ENCODE measurements at places on chromosomes 4 and X. TPM values are rescaled to one million over a fixed set of nuclear protein-coding genes. Genes with fewer than 3 reads are reported as not detected.

- no peaks in the 10 kb centered on the region for H3K36me3 ChIP-seq
- H3K27ac ChIP-seq, result no peak overlapping the region
- no peaks in the 10 kb centered on the region for H3K27me3 ChIP-seq
- H3K4me3 ChIP-seq, result no peak overlapping the region
These were observed 191.2 kb downstream of the BANK1 start for GRCh38 chr4:101981756-101982155.

DNA sequence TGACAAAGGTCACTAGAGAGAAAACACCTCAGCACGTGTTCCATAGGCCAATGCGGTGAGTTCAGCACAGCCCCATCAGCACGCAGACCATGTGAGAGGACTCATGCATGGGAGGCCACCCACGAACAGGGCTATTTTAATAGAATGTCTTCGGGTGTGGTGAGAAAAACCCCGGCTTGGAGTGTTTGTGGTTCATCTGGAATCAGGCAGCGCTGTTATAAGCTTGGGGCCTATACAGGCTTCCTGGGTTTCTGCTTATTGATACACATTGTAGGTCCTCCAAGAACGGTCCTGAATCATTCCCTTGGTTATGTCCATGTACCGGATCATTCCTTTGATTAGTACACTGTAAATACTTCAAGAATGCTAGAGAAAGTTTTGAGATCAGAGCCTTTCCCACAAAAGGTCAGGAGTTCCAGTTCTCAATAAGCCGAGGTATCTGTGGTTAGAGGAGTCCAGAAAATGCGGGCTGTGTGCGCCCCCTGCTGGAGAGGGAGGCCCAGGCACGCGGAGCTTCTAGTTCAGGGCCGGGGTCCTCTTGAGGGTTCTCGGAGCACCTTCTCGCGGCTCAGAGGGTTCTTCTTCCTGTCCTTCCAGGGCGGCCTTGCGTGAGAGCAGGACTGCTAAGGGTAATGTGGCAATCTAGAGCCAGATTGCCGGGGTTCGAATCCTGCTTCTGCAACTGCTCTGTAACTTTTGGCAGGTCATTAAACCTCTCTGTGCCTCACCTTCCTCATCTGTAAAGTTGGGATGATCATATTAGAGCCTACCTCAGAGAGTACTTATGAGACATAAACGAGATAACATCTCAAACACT is 51.8 kb downstream of the TLR10 start:
- peak; percentile 87 for DNase-seq
- H3K27ac ChIP-seq, result peak overlapping the region; percentile 57
- H3K4me3 ChIP-seq, result no peak overlapping the region
- no peaks in the 10 kb centered on the region for H3K27me3 ChIP-seq
- peaks cover 16% of the 10 kb centered on the region for H3K4me1 ChIP-seq
- no peaks in the 10 kb centered on the region for H3K36me3 ChIP-seq

SPANXA1 gene
- not detected for total RNA-seq

DNA sequence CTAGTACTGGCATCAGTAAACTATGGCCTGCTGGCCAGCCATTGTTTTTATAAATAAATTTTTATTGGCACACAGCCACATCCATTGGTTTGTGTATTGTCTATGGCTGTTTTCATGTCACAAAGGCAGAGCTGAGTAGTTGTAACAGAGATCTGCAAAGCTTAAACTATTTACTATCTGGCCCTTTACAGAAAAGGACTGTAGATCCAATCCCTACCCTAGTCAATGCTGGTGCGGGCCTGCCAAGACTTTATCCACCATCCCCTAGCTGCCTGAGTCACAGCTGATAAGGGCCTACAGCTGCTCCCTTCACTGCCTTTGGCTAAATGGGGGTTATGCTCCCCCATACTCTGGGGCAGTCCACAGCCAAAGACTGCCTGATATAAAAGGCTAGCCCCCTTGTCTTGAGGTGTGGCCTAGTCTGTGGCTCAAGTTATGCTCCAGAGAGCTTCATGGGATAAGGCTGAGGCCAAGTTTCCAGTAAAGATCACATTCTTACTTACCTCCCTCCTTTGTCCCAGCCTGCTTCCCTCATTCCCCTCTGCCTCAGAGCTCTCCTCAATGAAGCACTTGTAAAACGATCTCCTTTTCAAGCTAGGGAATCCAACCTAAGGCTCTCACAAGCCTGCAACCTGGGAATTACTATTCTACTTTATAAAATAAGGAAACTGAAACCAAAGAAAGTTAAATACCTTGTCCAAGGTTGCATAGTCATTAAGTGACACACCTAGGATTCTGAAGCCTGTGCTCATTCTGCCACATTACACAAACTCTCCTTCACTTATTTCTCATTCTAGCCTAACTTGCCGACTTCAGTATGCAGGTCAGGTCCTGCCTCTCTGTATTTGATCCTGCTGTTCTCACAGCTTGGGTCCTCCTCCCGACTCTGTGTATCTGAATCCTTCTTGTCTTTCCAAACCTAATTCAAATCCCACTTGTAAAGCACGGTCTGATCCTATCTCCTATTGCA is 20.7 kb downstream of the ACE2 start:
- DNase-seq, result no peak
- H3K4me3 ChIP-seq, result no peak overlapping the region
- no peak overlapping the region for H3K27ac ChIP-seq
- H3K4me1 ChIP-seq, result no peaks in the 10 kb centered on the region
- no peaks in the 10 kb centered on the region for H3K27me3 ChIP-seq

GRCh38 chr4:29046186-29046585 is 1674.0 kb upstream of the PCDH7 start:
- H3K4me1 ChIP-seq, result no peaks in the 10 kb centered on the region
- H3K36me3 ChIP-seq, result no peaks in the 10 kb centered on the region
- no peak overlapping the region for H3K4me3 ChIP-seq
- H3K27me3 ChIP-seq, result no peaks in the 10 kb centered on the region
- no peak for DNase-seq
- no peak overlapping the region for H3K27ac ChIP-seq

DGAT2L6 gene
- total RNA-seq, result 0.16 TPM

DNA sequence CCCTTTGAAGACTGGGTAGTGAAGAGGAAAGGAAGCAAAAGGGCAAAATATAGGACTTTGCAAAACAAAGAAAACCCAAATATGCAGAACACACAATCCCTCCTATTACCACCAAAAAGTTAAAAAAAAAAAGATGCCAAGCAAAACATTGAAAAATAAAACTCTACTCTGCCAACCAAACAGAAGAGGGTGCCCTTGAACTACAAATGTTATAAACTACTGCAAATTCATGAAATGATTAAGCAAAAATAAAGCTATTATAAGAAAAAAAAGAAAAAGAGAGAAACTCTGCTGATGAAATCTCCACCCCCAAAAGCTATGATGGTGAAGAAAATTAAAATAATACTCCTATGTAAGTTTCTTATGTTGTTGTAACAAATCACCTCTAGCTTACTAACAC is 168.5 kb upstream of the STK26 start:
- no peak for DNase-seq
- no peak overlapping the region for H3K4me3 ChIP-seq

- no peak overlapping the region for H3K27ac ChIP-seq
- H3K36me3 ChIP-seq, result peaks cover 4% of the 10 kb centered on the region
- no peaks in the 10 kb centered on the region for H3K27me3 ChIP-seq
- DNase-seq, result no peak
- no peak overlapping the region for H3K4me3 ChIP-seq
These were observed 28.8 kb downstream of the NEK1 start for GRCh38 chr4:169583563-169583962.

DNA sequence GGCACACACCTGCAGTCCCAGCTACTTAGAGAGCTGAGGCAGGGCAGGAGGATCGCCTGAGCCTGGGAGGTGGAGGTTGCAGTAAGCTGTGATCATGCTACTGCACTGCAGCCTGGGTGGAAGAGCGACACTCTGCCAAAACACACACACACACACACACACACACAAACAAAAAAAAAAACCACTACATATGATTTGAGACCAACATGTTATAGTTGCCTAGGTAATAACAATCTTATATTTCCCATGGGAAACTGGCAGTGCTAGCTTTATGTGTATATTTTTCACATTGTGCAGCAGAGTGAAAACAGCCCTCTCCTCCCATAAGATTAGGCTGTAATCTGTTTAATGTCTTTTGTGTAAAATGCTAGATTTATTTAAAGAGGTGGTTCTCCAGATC is 3.1 kb upstream of the FAM241A start:
- H3K4me3 ChIP-seq, result no peak overlapping the region
- H3K27me3 ChIP-seq, result no peaks in the 10 kb centered on the region
- peaks cover 5% of the 10 kb centered on the region for H3K4me1 ChIP-seq
- no peak for DNase-seq
- no peaks in the 10 kb centered on the region for H3K36me3 ChIP-seq

GRCh38 chr4:67581208-67581857 is 22.8 kb downstream of the STAP1 start:
- no peaks in the 10 kb centered on the region for H3K27me3 ChIP-seq
- peak overlapping the region; percentile 40 for H3K4me3 ChIP-seq
- H3K27ac ChIP-seq, result peak overlapping the region; percentile 8

USP17L10 gene
- not detected for total RNA-seq

DNA sequence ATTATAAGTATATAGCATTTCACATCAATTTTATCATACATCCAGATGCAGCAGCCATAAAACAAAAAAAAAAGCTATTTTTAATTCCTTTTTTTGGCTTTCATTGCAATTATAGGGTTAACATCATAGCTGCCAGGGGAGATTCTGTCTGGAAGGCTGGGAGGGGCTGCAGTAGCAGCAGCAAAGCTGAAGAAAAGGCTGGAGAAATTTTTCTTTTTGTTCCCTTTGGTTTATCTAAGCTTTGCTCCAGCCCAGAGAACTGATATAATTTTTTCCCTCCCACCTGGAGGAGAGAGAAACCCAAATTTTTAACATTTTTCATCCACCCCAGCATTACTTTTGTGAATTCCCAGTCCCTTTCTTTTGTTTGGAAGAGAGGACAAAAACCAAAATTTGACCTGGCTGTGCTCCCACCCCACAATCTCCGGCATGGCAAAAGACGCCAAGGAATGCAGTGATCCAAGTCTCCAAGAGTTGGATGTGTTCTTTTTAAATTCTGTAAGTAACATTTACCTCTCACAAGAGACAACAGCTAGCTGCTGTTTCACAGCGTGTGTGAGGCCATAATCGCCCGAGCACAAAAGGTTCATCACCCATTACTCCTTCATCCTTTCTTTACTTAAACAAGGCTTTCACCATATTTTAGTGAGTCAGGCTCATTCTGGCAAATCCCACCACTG is 25.1 kb upstream of the FAM156A start:
- no peaks in the 10 kb centered on the region for H3K36me3 ChIP-seq
- H3K27ac ChIP-seq, result no peak overlapping the region
- H3K4me3 ChIP-seq, result no peak overlapping the region
- H3K27me3 ChIP-seq, result no peaks in the 10 kb centered on the region
- DNase-seq, result no peak
- no peaks in the 10 kb centered on the region for H3K4me1 ChIP-seq

GRCh38 chrX:149962859-149963757 is 24.8 kb upstream of the EOLA2 start:
- H3K27ac ChIP-seq, result no peak overlapping the region
- no peaks in the 10 kb centered on the region for H3K36me3 ChIP-seq
- no peak overlapping the region for H3K4me3 ChIP-seq
- peak; percentile 5 for DNase-seq

- no peaks in the 10 kb centered on the region for H3K36me3 ChIP-seq
- peaks cover 5% of the 10 kb centered on the region for H3K4me1 ChIP-seq
- H3K27me3 ChIP-seq, result no peaks in the 10 kb centered on the region
- no peak for DNase-seq
These were observed 9.1 kb downstream of the PPAT start for GRCh38 chr4:56426273-56426672.

DNA sequence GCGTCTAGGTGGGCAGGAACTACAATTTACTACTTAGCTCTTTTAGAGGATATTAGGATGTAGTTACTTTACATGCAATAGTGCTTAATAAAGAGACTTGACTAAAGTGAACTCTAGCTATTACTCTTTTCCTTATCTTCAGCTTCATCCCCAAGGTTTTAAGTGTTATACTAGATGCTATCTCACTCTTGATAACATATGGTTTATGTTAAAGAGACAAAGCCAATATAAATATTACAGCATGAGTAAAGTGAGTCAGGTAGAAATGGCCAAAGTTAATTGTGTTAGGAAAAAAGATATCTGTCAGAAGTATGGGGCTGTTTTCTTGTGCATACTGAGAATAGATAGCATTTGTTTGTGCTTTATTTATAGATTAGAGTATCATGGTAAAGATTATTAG is 80.5 kb downstream of the STAG2 start:
- H3K4me3 ChIP-seq, result no peak overlapping the region
- H3K27ac ChIP-seq, result no peak overlapping the region
- H3K4me1 ChIP-seq, result no peaks in the 10 kb centered on the region
- H3K27me3 ChIP-seq, result no peaks in the 10 kb centered on the region
- 0 out of 2 replicates have a peak, but pooled peaks cover 2% of the 10 kb centered on the region for H3K36me3 ChIP-seq
- DNase-seq, result no peak

DNA sequence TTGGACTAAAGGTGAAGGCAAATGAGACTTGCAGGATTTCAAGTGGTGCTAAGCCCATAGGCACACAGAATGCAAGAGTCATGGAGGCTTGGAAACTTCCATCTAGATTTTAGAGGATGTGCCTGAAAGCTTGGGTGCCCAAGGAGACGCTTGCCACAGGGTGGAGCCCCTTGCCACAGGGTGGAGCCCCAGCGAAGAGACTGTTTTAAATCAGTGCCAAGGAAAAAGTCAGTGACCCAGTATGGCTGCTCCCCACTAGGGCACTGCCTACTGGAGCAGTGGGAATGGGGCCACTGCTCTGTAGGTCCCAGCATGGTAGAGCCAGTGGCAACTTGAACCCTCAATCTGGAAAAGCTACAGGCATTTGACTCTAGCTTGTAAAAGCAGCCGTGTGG is 794.2 kb upstream of the LCORL start:
- H3K27ac ChIP-seq, result no peak overlapping the region
- no peak overlapping the region for H3K4me3 ChIP-seq
- no peaks in the 10 kb centered on the region for H3K4me1 ChIP-seq
- H3K36me3 ChIP-seq, result no peaks in the 10 kb centered on the region

DNA sequence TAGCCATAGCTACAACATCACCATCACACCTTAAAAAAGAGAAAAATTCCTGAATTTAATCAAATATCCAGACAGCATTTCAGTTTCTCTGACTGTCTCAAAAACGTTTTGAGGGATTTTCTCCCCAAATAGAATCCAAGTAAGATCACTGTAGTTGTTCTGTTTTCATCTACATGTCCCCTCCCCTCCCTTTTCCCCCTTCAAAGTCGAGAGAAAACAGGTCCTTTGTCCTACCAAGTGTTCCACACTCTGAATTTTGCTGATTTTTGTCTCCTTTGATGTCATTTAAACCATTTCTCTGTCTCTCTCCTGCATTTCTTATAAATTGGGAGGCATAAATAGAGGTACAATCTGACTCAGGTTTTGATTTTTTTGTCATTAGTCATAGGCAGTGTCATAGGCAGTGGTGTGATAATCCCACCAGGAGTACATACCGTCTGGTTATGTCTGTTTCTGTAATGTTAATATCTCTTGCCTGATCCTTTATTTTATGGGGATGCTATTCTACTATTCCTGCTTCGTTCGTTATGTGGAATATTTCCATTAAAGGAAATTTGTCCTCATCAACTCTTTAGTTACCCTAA is 348.6 kb downstream of the PTTG2 start:
- H3K27ac ChIP-seq, result no peak overlapping the region
- DNase-seq, result no peak
- H3K36me3 ChIP-seq, result no peaks in the 10 kb centered on the region
- H3K4me3 ChIP-seq, result no peak overlapping the region

CITED1 gene
- total RNA-seq, result not detected

- H3K27ac ChIP-seq, result no peak overlapping the region
- no peak for DNase-seq
- peaks cover 6% of the 10 kb centered on the region for H3K4me1 ChIP-seq
- no peaks in the 10 kb centered on the region for H3K27me3 ChIP-seq
- H3K36me3 ChIP-seq, result no peaks in the 10 kb centered on the region
These were observed 23.7 kb downstream of the BMP2K start for GRCh38 chr4:78799551-78800495.
